NCI-H748 treated with DMSO at 0.1 percent for 48 hours (cell line): ENCODE measurements at places on chromosomes 1 and 21.

GRCh38 chr1:204457666-204458065 is 36.9 kb downstream of the PIK3C2B start:
- DNase-seq, result no peak

DNA sequence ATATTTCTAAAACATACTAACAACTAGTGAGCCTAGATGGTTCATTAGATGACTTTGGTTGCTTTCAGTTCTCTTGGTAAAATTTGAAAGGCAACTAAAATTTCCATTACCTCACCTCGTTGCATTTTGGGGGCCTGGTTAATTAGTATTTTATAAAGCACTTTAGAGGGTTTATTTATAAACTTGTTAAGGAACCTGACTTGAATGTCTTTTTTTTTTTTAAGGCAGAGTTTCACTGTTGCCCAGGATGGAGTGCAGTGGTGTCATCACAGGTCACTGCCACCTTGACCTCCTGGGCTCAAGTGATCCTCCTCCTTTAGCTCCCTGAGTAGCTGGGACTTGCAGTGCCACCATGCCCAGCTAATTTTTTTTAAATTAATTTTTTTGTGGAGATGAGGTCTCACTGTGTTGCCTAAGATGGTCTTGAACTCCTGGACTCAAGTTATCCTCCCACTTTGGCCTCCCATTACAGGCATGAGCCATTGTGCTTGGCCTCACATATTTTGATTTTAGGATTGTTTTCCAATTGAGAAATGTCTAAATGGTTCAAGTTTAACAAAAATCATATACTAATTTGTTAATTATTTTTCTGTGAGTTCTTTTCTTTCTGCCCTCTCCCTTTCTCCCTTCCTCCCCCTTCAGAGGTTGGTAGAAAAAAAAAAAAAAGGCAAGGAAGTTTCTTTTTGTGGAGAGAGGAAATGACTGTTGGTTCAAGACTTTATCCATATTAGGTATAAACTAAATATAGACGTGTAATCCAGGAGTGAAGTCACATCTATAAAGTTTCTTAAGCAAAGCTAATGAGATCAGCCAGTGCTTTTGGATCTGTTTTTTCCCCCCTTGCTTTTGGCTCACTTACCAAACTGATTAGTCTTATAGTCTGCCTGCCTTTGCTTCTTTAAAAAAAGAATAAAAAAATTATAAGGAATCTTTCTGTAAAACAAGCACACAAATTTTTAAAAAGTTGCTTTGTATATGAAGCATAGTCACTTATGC is 24.7 kb downstream of the CLIC4 start:
- no peak for DNase-seq

GRCh38 chr1:151692226-151692625 is 24.4 kb downstream of the CELF3 start:
- DNase-seq, result no peak

GRCh38 chr1:157678721-157679120 is 21.8 kb downstream of the FCRL3 start:
- no peak for DNase-seq

- no peak for DNase-seq
Observed at GRCh38 chr1:29523136-29523535, 286.8 kb downstream of the PTPRU start.

GRCh38 chr1:41492341-41492848 is 7.9 kb upstream of the EDN2 start:
- peak; percentile 78 for DNase-seq

DNA sequence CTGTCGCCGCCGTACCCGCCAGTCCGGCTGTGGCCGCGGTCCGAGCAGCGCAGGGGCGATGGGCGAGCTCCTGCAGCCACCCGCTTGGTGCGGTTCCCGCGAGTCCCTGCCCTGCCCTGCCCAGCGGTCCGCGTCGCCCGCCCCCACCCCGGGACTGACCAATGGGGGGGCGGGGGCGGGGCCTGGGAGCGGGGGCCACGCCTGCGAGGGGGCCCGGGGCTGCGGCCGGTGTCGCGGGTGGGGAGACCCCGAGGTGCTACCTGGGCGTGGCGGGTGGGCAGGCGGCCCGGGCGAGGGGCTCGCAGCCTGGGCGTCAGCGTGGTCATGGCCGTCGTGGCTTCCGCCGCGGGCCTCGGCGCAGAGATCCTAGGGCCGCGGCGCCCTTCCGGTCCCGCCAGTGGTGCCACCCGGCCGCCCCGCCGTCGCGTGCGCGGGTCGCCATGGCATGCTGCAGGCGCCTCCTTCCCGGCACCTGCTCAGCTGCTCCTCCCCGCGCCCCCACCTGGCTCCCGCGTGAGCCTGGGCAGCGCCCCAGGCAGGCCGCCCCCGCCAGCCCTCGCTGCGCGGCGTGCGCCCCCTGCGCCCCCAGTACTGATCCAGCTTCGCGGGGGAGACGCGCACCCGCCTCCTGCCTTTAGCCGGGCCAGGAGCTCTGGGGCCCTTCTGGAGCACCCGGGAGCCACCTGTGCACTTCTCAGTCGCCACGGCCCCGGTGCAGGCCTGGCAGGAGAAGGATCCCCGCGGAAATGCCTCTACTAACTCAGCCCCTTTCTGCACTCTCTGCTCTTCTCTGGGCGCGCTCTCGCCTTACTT is at the start of gene BMP8B:
Gene BMP8B, minus strand, starts transcription at position 108 of the 813 bp plus-strand sequence. CDS start 380 bp downstream, outside the sequence.
- DNase-seq, result peak; percentile 97

DNA sequence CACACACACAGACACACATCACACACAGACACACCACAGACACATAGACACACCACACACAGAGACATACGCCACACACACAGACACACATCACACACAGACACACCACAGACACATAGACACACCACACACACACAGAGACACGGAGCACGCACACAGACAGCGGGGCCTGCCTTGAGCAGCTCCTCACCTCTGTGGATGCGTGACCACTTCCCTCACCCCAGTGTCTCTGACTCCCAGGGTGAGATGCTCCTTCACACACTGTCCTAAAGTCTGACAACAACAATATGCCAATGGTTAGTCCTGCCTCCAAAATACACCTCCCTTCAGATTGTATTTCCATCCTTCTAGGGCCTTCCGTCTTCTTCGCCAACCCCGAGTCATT is 48.2 kb downstream of the IER5 start:
- no peak for DNase-seq

DNA sequence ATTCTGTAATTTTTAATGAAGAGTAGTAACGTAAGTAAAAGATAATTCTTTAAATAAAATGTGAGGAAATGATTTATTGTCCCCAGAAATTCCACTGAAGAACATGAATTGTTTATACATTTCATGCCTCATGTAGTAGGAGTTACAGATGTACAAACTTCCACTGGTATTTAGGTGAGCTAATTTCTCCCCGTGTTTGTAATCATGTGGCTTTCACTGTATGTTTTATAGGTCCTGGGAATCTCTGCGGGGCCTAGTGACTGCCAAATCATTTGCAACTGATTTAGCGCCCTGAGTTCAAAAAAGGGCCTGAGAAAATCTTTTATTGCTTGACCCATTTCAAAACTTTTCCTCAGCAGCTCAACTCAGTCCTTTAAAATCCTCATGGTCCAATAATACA is 30.5 kb upstream of the FASLG start:
- no peak for DNase-seq

- no peak for DNase-seq
Observed at GRCh38 chr1:207878939-207879338, 32.0 kb downstream of the CD34 start.

- DNase-seq, result no peak
Observed at GRCh38 chr1:32221581-32221979, 573 bp downstream of the TMEM234 start.

DNA sequence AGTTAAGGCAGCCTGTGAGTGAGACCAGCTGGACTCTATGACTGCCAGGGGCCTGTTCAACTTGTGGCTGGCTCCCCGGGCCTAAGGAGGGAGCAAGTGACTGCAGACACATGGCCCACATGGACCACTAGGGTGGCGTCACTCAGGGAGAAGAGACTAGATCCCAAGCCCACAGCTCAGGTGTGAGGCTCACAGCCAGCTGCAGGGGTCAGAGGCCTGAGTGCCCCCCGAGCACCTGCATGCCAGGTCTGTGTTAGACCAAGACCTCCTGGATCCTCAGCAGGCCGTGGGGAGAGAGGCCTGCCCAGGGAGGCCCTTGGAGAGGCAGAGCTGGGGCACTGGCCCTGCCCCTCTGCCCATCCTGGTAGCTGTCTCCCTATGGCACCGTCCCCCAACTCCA is 142.4 kb upstream of the RUNX3 start:
- DNase-seq, result no peak

DNA sequence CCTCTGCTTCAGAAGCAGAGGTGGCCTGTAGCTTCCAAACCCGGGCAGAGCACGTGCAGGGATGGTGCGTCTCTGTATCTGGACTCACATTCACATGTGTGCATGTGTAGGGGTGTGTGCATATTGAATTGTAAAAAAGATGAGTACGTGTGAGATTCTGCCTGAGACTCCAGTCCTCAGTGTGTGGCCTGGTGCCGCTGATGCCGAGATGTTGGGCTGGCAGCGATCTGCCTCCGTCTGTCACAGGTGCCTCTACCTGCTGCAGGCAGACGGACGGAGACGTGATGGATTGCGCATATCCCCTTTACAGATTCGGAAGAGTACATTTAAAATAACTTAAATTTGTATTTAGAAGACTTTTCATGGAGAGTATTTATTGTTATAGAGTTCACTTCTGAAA is 53.6 kb downstream of the ADARB1 start:
- no peak for DNase-seq

- DNase-seq, result no peak
Observed at GRCh38 chr1:60571811-60572210, 498.2 kb upstream of the C1orf87 start.

DNA sequence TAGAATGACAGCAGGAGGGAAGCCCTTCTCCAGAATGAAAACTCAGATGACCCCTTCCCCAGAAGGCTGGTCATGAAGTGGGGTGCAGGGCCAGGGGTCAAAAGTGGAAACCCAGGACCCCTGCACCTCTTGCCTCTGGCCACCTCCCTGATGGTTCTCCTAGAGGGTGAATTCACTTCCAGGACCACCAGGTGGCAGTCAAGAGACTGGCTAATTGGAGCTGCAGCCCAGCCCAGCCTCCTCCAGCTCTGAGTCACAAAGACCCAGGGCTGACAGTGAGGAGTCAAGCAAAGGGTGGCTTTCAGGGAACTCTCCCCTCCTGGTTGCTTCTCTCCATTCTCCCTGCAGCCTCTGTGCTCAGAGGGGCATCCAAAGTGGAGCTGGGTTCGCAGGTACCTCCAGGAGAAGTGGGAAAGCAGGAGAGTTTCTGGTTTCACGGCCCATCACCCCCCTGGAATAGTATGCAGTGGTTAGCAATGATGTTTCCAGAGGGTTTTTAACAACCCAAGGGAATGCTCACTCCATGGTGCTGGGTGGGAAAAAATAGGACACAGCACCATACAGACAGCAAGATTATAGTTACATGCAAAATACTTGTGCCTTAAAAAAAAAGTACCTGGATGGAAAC is 6.1 kb upstream of the EPHB2 start:
- DNase-seq, result no peak

DNA sequence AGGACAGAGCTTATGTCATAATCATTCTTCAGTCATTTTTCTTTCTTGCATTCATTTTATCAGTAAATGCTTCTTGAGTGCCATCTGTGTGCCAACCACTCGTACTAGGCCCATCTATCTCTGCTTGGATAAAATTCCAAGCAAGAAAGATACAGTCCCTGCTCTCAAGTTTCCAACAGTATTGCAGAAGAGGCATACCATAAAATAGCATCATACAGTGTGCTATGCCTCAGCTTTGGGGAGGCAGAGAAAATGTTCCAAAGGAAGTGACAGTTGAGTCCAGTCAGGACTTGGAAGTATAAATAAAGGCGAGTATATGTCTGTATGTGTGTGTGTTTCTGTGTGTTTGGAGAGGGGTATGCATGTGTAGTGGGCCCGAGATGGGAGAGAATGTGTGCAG is 113.4 kb upstream of the HOOK1 start:
- no peak for DNase-seq
